Stimulated activated CD4-positive, alpha-beta T cell treated with anti-CD3 and anti-CD28 coated beads, TNF-alpha, amount 100 ng/mL, for 48 hours (primary cell): ENCODE measurements at places on chromosomes 2 and 18.

DNA sequence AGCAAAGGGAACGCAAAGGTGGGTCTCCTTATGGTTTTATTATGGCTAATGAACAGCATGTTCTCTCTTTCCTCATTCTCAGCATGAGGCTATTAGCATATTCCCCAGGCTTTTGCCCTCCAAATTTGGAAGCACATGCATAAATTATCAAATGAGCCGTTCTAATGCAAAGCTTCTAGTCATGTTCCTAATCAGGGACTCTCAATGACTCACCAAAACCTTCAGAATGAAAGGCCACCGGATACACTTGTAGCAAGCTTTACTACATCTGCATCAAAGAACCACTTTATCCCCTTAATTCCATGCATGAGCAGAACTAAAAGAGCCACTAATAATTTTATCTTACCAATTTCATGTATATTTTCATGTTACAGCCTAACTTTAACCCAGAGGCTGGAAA is 310.5 kb downstream of the LRATD1 start:
- no peak for DNase-seq

DNA sequence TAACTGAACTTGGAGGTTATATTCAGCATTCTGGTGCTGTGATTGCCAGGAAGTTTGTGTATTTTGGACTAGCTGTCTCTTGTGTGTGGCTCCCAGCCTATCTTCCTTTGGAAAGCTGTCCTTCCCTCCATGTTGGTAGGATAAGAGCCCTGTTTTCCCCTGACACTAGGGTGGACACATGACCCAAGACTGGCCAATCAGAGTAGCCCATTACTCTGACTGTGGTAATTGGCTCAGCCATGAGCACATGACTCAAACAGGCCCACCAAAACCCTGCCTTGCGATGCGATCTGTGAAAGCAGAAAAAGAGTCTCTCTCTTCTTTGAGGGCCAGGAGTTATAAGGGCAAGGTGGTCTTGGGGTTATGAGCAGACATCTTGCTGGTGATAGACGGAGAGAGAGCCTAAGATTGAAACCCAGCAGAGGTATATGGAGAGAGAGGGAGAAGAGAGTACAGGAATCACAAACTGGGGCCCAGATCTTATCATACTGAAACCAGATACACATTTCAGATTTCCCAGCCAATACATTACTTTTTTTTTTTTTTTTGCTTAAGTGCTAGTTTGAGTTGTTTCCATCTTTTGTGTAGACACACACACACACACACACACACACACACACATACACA is 45.3 kb upstream of the SERPINE2 start:
- DNase-seq: no peak

GRCh38 chr2:121386707-121387106 is 101.7 kb upstream of the TFCP2L1 start:
- no peak for DNase-seq

DNA sequence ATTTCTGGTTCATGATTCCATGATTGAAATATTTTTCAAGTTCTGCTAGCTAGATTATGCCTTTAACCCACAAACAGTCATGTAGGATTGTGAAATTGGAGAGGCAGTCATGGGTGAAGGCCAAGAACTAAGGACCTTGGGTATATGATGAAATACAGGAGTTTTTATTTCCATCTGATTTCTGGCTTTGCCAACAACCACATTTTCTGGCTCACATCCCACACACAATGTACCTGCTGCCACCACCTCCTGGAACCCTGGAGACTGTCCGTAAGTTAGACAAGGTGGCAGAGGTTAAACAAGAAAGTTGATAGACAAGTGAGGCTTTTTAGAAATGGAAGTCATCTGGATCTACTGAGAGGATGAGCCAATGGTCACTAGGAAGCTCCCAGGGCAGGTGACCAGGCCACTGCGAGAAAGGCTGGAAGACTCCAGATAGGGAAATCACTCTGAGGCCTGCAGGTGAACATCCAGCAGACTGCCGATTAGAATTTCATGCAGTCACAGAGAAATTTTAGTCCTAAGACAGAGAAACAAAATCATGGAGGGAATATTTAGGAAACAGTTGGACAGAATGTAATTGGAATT is 402.0 kb downstream of the ALK start:
- DNase-seq: no peak
